Melanocyte of skin (primary cell): ENCODE measurements at places on chromosomes 13 and 19. TPM values are rescaled to one million over a fixed set of nuclear protein-coding genes. Genes with fewer than 3 reads are reported as not detected.

Gene SMAD9
- 0.67 and 1.1 TPM in 2 replicates for total RNA-seq

Gene GIPC3
- 0.31 and 0.67 TPM in 2 replicates for total RNA-seq

Gene KIRREL2
- total RNA-seq, result 0.15 and 0.33 TPM in 2 replicates

Gene TRPC4
- total RNA-seq, result not detected in 2 replicates

Gene MLLT1
- 7.9 and 9.0 TPM in 2 replicates for total RNA-seq

Gene TRIM28
- total RNA-seq, result 317 and 363 TPM in 2 replicates

Gene PSG7
- not detected in 2 replicates for total RNA-seq

Gene IZUMO1
- under 0.01 and 0.34 TPM in 2 replicates for total RNA-seq
